ENCODE measurements at places on chromosomes 4 and X. TPM values are rescaled to one million over a fixed set of nuclear protein-coding genes. Genes with fewer than 3 reads are reported as not detected.

Gene FHDC1
- polyA plus RNA-seq = 0.03 TPM

Gene MAOB
- not detected for polyA plus RNA-seq

Gene MAGEE2
- not detected for polyA plus RNA-seq

Gene MMRN1
- not detected for polyA plus RNA-seq
